ENCODE measurements at places on chromosomes 16 and 17. TPM values are rescaled to one million over a fixed set of nuclear protein-coding genes. Genes with fewer than 3 reads are reported as not detected.

- peak; percentile 33 for DNase-seq
Observed at GRCh38 chr17:6455321-6455705, 11.1 kb downstream of the PIMREG start.

DNA sequence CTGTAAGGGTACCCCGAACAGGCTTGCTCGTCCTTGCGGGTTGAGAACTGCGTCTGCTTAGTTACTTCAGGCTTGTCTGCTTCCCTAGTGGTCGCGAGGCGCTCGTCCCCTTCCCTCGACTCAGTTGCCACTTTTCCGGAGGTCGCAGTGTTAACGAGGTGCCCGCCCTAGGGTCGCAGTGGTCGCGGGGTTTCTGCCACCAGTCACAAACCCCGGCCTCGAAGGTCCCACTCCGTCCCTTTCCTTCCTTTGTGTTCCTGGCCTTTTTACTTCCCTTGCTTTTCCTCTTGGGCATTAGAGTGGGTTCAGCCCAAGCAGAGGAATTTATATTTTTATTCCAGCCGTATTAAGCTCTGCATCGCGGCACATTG is 299 bp downstream of the NUP85 start:
- DNase-seq: no peak

The SCNN1B gene
- 13.4 TPM for polyA plus RNA-seq

The PDIA2 gene
- polyA plus RNA-seq: 1.1 TPM

- no peak for DNase-seq
Observed at GRCh38 chr17:81071761-81072741, 37.1 kb downstream of the BAIAP2 start.

GRCh38 chr17:65043802-65044201 is 12.7 kb downstream of the GNA13 start:
- no peak for DNase-seq

GRCh38 chr16:78789561-78789960 is 690.1 kb downstream of the WWOX start:
- no peak for DNase-seq

DNA sequence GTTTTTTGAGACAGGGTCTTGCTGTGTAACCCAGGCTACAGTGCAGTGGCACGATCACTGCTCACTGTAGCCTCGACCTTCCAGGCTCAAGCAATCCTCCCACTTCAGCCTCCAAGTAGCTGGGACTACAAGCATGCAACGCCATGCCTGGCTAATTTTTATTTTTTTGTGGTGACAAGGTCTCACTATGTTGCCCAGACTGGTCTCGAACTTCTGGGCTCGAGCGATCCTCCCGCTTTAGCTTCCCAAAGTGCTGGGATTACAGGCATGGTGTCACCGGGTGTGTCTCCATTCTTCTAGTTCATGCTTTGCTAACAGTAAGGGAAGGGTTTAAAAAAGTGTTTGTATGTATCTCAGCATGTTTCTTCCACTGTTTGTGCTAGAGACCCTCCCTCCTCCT is 101.8 kb downstream of the HIC1 start:
- DNase-seq: no peak

The KRT9 gene
- not detected for polyA plus RNA-seq

DNA sequence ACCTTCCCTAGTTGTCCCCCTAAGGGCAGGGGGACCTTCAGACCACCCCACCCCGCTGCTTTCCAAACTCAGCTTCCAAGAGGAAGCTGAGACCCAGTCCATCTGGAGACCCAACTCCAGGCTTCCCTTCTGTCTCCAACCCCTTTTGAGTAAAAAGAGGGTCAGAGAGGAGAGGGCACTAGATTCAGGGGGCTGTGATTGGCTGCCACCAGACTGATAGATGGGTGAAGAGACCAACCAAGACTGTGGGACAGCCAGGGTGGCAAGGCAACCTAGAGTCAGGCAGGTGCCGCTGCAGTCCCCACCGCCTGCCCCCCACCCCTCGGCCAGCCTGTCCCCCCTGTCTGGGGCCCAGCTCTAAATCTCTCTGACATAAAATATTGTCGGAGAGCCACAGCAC is 92.5 kb downstream of the SDK2 start:
- DNase-seq: no peak

- no peak for DNase-seq
Observed at GRCh38 chr16:2043667-2044451, 3.8 kb downstream of the NTHL1 start.

DNA sequence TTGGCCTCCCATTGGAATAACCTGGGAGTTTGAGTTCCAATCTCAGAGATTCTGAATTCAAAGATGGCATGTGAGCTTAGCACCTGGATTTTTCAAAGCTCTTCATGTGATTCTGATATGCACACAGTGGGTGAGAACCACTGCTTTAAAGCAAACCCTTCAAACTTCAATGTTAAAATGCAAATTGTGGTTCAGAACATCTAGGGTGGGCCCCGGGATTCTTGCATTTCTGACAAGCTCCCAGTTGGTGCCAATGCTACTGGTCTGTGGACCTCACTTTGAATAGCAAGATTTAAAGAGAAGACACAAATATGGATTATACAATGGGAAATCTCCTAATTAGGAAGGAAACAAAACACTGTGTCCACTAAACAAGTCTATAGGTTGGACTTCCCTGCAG is 43.8 kb upstream of the GPRC5B start:
- DNase-seq: no peak
